ENCODE measurements at places on chromosomes 5 and 9. TPM values are rescaled to one million over a fixed set of nuclear protein-coding genes. Genes with fewer than 3 reads are reported as not detected.
A peak's percentile ranks its signal among the peaks of the same experiment; 100 is the strongest.

- no peak for DNase-seq
Measured at GRCh38 chr5:52804387-52804791, 16.7 kb downstream of the ITGA1 start.

GRCh38 chr5:52943285-52943684 is 45.9 kb upstream of the ITGA2 start:
- DNase-seq, result no peak

MLANA gene
- total RNA-seq, result not detected

DEPDC1B gene
- 2.2 TPM for total RNA-seq

DNA sequence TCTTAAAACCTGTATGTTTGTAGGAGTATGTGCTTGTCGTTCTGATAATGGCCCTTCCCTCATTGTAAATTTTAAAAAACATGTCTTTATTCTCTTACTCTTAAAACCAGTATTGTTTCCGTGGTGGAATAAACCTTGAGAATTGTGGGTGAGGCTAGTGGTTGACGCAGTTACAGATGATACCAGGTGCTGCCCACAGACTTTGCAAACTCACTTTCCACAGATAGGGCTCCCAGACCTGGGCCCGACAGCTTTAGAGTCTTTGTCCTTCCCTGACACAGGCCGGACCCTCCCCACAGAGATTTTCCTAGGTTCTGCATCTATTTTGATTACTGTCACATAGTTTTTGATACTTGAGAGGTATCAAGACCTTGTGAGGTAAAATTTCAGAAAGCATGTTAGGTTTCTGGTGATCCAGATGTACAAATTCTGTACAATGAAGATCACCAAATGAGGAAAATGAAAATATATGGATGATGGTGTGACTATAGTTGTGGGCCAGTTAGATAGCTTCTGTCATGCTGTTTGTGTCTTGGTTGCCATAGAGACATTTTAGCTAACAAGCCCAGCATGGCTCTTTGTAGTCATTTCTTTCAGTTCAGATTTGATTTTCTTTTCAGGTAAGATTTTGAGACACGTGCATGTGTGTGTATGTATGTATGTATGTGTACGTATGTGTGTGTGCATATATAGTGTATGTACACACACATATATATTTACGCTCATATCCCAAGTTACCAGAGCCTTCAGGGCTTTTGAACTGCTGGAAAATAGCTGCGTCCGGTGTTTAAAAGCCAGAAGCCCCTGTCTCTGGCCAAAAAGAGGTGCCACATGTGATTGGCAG is 33.8 kb downstream of the DMRT1 start:
- DNase-seq, result no peak

FNIP1 gene
- 28.5 TPM for total RNA-seq

- DNase-seq, result no peak
Measured at GRCh38 chr5:74638544-74638969, 2.0 kb downstream of the ENC1 start.

DNA sequence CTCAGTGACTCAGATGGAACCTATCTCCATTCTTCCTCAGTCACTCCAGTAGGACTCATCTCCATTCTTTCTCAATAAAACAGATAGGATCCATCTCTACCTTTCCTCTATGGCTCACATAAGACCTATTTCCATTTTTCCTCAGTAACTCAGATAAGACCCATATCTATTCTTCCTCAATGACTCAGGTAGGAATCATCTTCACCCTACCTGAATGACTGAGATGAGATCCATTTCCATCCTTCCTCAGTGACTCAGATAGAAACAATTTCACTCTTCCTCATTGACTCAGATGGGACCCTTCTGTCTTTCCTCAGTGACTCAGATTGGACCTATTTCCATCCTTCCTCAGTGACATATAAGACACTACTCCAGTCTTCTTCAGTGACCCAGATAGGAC is 165.1 kb downstream of the FBXO4 start:
- DNase-seq, result no peak

FSTL4 gene
- total RNA-seq, result not detected

DNA sequence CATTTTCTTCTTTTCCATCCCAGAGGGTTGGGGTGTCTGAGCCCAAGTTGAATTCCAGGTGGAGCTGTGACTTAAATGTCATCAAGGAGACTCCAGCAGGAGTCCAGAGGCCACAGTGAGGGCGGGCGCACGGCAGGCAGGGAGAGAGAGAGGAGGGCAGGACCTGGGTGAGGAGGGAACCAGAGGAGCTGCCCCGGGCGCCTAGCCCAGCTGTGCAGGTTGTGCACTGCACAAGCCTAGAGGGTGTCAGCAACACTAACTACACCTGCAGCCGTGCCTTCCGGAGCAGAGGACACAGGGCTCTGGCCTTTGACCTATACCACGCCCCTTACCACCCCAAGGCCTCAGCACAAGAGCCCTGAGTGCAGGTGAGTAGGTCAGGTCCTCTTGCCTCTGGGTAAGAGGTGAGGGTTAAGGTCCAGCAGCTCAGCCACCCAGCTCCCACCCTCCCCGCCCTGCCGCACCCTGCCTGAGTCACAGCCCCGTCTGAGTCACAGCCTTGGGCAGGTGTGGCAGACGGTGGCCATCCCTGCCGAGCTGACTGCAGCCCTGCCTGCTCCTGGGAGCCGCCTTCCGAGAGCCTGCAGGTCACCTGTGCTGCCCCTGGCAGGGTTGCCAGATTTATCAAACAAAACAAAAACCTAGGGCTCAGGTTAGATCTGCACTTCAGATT is 6.4 kb upstream of the AGPAT2 start:
- peak; percentile 29 for DNase-seq

GRCh38 chr5:131375351-131375750 is 111.5 kb downstream of the CDC42SE2 start:
- no peak for DNase-seq

- DNase-seq, result no peak
Measured at GRCh38 chr5:147072622-147073021, 162.2 kb upstream of the STK32A start.

ARHGEF37 gene
- total RNA-seq, result 1.4 TPM

GRCh38 chr5:131008329-131008728 is 156.7 kb downstream of the HINT1 start:
- no peak for DNase-seq

DNA sequence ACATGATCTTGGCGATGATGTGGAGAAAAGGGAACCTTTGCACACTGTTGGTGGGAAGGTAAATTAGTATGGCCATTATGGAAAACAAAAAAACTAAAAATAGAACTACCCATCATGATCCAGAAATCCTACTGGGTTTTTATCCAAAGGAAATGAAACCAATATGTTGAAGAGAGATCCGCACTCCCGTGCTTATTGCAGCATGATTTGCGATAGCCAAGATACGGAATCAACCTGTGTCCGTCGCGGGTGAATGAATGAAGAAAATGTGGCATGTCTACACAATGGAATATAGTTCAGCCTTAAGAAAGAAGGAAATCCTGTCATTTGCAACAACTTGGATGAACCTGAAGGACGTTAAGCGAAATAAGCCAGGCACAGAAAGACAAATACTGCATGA is 84.5 kb downstream of the TTLL11 start:
- DNase-seq, result no peak

GRCh38 chr5:109671136-109671535 is 18.6 kb upstream of the MAN2A1 start:
- DNase-seq, result no peak

IL6ST gene
- 158 TPM for total RNA-seq

DNA sequence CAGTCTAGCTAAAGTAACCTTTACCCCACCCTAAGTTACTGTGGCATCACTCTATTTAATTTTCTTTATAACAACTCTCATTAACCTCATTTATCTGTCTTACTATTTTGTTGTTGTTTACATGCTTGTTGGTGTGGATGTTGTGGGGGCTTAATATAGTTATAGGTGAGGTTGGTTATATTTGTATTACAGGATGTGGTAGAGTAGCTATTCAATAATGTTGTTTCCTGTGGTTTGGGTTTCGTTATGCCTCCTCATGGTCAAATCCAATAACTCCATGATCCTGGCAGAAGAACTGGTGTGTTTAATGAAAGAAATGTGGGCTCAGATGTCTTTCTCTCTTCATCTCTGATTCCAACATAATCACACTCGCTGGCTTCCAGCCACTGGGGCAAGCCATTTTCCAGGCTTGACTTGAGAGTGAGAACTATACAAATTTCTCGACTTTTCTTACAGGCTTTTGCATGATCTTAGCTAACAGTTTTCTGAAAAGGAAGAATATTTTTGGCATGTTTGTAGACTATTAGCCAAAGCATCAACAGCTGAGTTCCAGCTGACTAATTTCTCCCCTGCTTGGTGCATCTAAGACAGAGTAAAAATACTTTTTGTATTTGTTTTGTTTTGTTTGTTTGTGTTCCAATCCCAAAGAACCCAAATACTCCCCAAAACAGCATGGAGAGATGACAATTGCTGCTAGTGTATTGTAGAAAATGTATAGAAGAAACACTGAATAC is 303.7 kb upstream of the PAPPA start:
- no peak for DNase-seq

DNA sequence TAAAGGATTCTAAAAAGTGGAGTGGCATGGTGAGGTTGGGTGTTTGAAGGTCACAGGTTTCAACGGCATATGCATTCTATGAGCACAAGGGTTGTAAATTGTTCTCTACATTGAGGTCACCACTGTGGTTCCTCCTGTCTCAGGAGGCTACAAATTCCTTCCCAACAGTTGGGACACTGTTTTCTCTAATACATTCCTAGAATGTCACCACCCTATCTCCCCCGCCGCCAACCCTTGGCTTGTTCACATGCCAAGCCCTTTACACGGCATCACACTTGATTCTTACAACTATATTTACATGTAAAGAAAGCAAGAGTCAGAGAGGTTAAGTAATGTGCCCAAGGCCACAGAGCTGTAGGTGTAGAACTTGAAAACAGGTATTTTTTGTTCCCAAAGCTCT is 315.1 kb downstream of the RAB3C start:
- DNase-seq, result no peak

GRCh38 chr5:109701792-109702191 is 12.1 kb downstream of the MAN2A1 start:
- no peak for DNase-seq

GRCh38 chr5:12016159-12016746 is 112.0 kb upstream of the CTNND2 start:
- peak; percentile 59 for DNase-seq

GRCh38 chr5:169880012-169880663 is 100.2 kb downstream of the INSYN2B start:
- no peak for DNase-seq

DNA sequence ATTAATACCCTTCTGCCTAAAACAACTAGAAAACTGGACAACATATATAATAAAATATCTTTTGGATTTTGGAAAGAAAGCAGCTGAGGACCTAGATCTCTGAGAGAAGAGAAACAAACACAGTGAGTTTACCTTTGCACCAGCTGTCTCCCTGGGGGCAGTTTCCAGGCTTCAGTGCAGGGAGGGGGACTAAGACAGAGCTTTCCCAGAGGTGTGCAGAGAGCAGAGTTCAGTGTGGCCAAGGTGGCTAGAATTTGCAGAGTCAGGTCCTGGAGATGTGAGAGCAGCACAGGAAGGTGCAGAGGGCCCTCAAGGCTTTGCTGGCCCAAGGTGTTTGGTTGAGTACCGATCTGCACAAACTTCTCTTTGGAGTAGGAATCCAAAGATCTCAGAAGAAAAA is 26.3 kb upstream of the PTPDC1 start:
- DNase-seq, result no peak

GABRA1 gene
- total RNA-seq, result 0.41 TPM

- DNase-seq, result peak; percentile 50
Measured at GRCh38 chr5:120535900-120536299, 71.8 kb downstream of the PRR16 start.

- DNase-seq, result no peak
Measured at GRCh38 chr5:137398154-137398553, 101.0 kb downstream of the SPOCK1 start.

C5orf58 gene
- not detected for total RNA-seq

DNA sequence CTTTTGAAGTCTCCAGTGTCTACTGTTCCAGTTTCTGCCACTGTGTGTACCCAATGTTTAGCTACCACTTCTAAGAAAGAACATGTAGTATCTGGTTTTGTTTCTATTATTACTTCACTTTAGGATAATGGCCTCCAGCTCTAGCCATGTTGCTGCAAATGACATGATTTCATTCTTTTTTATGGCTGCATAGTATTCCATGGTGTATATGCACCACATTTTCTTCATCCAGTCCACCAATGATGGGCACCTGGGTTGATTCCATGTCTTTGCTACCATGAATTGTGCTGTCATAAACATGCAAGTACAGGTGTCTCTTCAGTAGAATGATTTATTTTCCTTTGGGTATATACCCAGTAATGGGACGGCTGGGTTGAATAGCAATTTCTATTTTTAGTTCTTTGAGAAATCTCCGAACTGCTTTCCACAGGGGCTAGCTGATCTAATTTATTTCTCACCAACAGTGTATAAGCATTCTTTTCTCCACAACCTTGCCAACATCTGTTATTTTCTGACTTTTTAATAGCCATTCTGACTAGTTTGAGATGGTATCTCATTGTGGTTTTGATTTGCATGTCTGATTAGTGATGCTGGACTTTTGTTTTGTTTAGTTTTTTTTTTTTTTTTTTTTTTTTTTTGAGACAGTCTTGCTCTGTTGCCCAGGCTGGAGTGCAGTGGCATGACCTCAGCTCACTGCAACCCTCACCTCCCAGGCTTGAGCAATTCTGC is 68.9 kb downstream of the WDR41 start:
- peak; percentile 37 for DNase-seq

- peak; percentile 60 for DNase-seq
Measured at GRCh38 chr5:154367101-154367500, 78.7 kb upstream of the SAP30L start.

- DNase-seq, result no peak
Measured at GRCh38 chr9:124308606-124309491, 51.1 kb downstream of the NEK6 start.

CER1 gene
- 2.8 TPM for total RNA-seq

DNA sequence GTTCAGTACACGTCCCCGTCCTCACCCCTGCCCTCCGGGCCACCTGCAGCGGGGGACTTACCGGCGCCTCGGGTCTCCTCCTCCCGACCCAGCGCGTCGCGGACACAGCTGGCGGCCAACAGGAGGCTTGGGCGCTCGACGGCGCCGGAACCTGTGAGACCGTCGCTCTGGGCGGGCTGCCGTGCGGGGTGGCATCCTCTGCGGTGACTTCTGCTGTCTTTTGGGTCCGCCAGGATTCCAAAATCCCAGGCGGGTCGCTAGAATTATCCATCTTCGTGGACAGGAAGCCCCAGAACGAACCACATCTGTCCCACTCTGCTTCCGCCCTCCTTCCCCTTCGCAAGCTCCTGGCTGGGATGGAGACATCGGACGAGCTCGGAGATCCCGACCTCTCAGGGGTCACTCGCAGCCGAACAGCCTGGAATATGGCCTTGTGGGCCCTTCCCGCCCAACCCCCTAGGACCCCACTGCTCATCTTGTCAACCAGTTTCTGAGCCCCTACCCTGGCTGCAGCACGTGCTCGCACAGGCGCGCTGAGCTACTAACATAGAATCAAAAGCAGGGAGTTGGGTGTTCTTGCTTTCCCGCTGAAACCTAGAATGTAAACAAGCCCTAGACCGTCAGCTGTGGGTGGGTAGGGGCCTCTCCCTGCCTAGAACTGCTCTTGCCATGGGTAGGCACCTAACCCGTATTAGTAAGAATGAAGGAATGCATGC is 947 bp upstream of the MARCHF3 start:
- no peak for DNase-seq

SMU1 gene
- 21.5 TPM for total RNA-seq

ECPAS gene
- 89.7 TPM for total RNA-seq
